ENCODE measurements at places on chromosomes 5 and 9.
A peak's percentile ranks its signal among the peaks of the same experiment; 100 is the strongest.

GRCh38 chr9:97632248-97632984 is 752 bp downstream of the TSTD2 start:
- no peak for DNase-seq

DNA sequence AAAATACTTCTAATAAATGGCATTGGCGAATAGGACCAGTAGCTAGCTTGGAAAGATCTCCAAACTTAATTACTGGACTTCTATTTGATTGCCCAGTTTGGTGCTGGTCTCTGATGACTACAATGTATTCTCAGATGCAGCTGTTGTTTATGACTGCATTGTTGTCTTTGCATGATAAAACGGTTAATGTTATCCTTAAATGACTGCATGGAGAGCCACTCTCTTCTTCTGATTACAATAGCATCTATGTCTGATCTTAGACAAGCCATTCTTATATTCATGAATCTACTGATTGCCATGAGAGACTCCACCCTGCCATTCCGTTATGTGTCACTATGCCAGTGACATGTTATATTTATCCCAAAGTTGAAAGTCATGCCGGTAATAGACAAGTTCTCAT is 42.9 kb upstream of the ERBIN start:
- no peak for DNase-seq

GRCh38 chr5:96729156-96729555 is 67.0 kb downstream of the CAST start:
- no peak for DNase-seq

GRCh38 chr5:23740029-23740428 is 232.6 kb downstream of the PRDM9 start:
- DNase-seq, result peak; percentile 3

GRCh38 chr5:154764967-154765366 is 9.8 kb downstream of the LARP1 start:
- DNase-seq, result no peak

DNA sequence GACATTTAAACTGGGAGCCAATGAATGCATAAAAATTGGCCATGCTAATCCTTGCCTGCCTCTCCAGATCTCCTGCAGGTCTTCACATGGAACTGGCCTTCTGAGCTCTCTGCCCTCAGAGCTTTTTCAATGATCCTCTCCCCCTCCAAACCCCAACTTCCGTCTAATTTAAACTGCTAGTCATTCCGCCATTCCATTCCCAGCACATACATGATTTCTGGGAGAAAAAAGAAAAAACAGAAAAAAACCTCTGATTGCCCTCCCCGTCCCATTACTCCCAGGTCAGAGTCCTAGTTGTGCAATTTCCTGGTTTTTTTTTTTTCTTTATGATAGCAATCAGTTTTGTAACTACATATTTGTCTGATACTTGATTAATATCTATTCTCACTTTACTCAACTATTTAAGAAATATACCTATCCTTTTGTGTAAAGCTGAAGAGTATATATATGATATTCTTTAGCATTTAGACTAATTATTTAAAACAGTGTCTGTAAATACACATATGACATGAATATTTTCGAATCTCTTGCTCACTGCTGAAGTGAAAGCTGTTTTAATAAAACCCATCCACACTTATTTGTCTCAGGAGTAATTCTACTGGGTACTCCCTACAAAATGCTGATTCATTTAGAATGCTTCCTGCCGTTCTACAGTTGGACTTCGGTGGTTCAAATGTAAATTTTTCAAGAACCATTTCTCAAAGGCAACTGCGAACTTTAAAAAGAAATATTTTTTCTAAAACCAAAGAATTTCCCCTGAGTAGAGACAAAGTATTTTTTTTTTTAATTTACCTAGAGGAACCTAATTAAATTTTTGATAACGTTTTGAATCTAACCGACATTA is 1.6 kb downstream of the HINT1 start:
- DNase-seq, result peak; percentile 19

GRCh38 chr5:146906803-146907202 is 28.2 kb upstream of the PPP2R2B start:
- DNase-seq, result peak; percentile 25

- peak; percentile 22 for DNase-seq
These were observed 56.1 kb downstream of the PTPDC1 start for GRCh38 chr9:94140418-94140780.

- no peak for DNase-seq
These were observed 227.8 kb upstream of the MAP3K1 start for GRCh38 chr5:56587381-56588130.

GRCh38 chr9:89778100-89779090 is 173.6 kb downstream of the GADD45G start:
- DNase-seq, result no peak

- DNase-seq, result no peak
These were observed 56.4 kb downstream of the SNX18 start for GRCh38 chr5:54573812-54574489.

DNA sequence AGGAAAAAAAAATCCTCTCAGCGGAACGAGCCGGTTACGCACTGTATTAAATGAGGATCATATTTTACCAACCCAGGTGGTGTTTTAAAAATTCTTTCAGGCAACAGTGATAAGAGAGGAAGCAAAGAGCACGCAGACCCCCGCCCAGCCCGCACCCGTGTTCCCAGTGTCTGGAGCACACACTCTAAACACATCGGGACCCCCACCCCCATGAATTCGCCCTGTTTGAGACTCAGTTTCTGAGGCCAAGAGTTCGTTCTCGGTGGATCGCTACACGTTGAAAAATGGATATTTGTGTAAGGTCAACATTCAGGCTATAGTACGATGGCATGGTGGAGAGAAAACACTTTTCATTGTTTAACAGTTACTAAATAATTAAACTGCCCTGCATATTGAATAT is 196.3 kb downstream of the MEF2C start:
- DNase-seq, result no peak

DNA sequence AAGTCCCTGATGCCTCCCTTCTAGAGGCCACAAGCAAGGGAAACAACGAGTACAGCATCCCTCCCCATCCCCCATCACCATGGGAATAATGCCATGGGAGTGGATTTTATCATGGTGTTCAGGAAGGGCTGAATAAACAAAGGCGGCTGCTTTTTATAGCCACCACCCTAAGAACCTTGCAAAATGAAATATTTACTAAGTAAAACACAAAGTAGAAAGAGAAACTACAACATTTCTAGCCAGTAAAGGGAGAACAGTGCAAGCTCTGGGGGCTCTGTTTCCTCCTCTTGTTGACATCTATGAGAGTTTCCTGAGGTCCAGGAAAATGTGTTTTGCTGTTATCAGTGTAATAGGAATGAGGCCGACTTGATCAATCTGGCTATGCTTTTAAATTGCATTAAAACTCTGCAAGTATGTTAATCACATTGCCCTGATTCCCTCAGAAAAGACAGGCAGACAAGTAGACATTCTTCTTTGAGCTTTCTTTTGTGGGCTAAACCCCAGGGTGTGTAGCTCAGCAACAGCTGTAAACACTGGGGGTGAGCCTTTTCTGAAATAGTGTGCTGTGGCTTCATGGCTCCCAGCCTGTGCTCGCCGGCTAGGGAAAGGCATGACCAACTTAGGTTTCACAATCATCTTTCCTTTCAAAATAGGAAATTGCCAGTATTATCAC is 31.1 kb downstream of the SV2C start:
- DNase-seq, result no peak

GRCh38 chr9:83563360-83563759 is 25.2 kb upstream of the FRMD3 start:
- no peak for DNase-seq

DNA sequence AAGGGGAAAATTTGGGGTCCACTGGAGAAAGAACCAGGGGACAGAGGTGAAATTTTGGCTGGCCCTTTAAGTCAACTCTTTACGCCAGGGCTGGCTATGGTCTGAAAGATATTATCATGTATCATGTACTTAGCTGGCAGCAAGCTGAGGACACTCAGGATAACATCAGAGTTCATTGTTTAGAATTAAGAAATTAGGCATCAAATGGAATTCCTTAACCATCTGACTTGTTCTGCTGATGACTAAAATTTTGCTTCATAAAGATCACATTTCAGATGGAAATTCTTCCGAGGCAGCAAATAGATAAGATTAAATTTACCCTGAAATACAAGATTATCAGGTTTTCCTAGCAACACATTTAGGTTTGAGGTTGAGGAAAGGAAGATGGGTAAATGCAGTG is 269.4 kb upstream of the KLF9 start:
- no peak for DNase-seq

DNA sequence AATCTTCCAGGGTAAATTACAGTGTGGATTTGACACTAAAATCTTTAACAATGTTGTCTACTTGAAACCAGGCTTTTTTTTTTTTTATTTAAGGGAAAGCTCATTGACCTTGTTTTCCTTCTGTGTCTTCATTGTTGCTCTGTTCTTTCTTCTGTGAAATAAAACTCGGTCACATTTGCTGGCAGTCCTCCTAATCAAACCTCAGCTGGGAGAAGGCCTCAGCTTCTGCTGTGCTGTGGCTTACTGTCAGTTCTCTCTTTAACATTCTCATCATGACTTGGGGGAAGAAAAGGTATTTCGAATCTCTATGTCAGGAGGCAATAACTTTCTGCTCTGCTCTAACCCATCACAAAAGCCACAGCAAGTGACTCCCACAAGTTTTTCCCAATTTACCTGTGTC is 268.9 kb downstream of the ZNF608 start:
- no peak for DNase-seq

DNA sequence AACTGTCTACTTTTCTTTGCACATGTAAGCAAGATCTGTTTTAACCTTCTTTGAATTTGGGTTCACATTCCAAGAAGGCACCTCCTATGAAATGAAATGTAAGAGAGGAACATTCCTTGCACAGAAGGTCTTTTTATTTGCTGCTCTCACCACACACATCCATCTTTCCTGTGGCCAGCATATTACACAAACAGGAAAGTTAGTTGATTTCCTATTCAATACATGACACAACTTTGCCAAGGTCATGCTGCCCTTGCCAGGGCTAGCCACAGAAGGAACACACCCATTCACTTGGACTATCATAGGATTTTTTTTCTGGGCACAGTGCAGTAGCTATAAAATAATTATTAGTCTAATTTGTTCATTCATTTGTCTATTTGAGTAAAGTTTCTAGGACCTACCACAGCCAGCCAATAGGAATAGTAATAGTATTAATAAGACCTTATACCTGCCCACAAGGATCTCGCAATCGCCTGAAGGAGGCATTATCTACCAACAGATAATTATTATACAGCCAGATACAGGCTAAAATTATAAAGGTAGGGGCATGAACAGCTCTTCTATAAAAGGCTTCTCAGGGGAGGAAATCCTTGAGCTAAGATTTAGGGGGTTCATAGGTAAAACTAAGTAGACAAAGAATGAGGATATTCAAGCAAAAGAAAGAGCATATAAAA is 78.1 kb upstream of the NREP start:
- peak; percentile 40 for DNase-seq

GRCh38 chr5:115995351-115995750 is 33.1 kb downstream of the LVRN start:
- no peak for DNase-seq

DNA sequence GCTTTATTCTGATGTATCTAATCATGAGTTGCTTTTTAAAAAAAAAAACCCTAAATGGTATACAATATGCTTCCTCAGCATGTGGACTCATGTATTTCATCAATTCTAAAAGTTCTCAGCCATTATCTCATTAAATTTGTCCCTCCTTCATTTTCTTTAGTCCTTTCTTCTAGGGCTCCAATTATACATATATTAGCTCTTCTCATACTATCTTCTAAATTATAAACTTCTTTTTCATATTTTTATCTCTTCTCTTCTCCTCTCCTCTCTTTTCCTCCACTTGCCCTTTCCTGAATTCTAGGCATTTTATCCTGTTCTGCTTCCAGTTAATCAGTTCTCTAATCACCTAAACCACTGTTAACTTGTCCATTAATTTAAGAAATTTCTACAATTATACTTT is 55.0 kb upstream of the IL33 start:
- no peak for DNase-seq

DNA sequence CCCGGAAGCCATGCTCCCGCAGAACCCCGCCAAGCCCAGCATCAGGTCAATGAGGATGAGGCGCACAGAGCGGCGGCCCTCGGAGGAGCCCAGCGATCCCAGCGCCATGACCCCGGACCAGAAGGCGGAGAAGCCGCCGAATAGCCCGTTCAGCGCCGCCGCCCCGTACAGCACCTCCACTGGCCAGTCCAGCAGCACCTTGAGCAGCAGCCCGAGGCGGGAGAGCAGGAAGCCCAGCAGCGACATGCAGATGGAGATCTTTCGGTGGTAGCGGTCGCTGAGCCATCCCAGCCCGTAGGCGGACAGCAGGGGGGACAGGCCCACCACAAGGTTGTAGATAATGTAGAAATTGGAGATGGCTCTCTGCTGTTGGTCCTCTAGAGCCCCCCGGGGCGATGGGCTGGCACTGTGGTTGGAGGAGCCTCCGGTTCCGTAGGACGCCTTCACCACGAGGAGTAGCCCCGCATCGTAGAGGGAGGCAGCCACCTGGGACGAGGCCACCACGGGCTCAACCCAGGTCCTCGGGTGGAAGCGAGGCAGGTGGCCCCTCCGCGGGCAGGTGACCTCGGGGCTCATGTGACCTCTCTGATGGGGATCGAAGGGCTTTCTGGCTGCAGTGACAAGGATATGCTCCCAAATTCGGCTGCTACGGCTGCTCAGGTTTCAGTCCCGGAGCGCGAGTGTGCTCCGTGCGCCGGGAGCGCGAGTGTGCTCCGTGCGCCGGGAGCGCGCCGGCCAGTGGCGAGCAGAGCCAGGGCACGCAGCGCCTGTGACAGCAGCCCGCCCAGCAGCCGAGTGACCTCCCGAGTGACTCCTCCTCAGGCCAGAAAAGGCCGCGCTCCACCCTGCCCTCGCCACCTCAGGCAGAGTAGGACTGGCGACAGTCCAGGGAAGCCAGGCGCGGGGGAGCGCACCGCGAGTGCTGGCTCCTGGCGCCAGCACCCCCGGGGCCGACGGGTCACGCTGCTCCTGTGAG is at the start of gene SLC46A2:
SLC46A2 (minus strand) TSS at position 771 of the 976 bp plus-strand sequence; CDS start at position 576, 195 bp downstream.
- peak; percentile 17 for DNase-seq

GRCh38 chr9:93263334-93264229 is 79.6 kb downstream of the WNK2 start:
- DNase-seq, result no peak

GRCh38 chr9:99138424-99139284 is 33.7 kb downstream of the TGFBR1 start:
- DNase-seq, result no peak

All from epithelial cell of esophagus (primary cell).